ENCODE measurements at places on chromosomes 5 and 9.

GRCh38 chr5:168916266-168916665 is 337.1 kb upstream of the PANK3 start:
- no peak for DNase-seq

DNA sequence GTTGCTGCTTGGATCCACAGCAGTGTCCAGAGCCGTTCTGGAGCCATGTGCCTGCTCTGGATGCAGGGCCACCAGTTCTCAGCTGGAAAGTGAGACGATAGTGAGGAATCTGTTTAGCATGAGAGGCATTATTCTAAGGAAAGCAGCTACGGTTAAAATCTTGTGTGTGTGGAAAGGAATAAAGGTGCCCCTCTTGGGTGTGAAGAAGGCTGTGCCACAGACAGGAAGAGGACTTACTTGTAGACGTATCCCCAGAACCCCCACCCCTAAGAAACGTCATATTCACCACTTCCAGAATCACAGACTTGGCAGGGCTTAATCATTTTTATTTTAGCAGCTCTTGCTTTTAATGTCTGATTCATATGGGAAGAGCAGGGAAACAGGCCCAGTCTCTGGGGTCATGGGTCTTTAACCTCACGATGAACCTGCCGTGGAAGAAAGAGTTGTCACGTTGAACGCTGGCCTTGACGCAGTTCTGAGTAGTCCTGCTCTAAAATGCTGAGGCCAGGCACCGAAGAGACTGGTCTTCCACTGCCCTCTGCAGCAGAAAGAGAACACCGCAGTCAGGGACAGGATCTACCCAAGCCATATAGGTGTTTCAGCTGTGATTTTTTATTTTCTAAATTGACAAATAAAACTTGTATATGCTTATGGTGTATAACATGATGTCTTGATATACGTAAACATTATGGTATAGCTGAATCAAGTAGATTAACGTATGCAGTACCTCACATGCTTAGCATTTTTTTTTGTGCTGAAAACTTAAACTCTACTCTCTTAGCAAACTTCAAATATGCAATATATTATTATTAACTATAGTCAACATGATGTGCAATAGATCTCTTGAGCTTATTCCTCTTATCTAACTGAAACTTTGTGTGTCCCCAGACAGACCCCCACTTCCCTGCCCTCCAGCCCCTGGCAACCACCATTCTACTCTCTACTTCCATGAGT is 38.8 kb downstream of the CARTPT start:
- peak; percentile 38 for DNase-seq

DNA sequence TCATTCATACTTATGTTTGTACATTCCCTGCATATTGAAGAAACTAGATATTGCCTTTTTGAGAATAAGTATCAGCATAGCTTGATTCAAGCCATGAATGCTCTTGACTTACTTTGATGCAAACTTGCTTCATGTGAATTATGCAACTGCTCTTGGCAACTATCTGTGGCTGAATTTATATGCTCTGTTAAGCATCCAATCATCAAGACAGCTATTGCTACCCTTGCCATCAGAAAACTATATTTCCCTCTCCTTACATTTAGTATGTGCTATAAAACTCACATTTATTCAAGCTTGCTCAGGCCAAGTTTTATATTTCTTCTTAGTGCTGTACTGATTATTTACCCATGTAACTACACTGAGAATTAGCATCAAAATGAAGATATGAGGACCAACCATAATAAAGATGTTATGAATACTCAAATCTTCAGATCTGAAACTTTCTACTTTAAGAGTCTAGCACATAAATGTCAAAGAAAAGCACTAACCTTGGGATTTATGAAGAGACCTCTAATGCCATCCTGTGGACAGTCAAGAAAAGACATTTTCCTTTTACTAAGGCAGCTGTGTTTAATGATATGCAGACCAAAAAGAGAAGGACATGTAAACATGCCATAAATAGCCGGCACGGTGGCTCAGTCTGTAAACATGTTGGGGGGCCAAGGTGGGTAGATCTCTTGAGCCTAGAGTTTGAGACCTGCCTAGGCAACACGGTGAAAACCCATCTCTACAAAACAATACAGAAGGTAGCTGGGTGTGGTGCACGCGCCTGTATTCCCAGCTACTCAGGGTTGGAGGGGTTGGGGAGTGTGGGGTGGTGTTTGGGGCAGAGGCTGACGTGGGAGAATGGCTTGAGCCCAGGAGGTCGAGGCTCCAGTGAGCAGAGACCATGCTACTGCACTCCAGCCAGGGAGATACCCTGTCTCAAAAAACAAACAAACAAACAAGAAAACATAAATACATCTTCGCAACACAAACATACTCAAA is 267.0 kb upstream of the TYRP1 start:
- no peak for DNase-seq

DNA sequence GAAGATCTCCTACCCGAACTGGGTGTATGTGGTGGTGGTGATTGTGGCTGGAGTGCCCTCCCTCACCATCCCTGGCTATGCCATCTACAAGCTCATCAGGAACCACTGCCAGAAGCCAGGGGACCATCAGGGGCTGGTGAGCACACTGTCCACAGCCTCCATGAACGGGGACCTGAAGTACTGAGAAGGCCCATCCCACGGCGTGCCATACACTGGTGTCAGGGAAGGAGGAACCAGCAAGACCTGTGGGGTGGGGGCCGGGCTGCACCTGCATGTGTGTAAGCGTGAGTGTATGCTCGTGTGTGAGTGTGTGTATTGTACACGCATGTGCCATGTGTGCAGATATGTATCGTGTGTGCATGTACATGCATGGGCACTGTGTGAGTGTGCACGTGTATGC is 3.5 kb upstream of the SLC6A18 start:
- DNase-seq: no peak

DNA sequence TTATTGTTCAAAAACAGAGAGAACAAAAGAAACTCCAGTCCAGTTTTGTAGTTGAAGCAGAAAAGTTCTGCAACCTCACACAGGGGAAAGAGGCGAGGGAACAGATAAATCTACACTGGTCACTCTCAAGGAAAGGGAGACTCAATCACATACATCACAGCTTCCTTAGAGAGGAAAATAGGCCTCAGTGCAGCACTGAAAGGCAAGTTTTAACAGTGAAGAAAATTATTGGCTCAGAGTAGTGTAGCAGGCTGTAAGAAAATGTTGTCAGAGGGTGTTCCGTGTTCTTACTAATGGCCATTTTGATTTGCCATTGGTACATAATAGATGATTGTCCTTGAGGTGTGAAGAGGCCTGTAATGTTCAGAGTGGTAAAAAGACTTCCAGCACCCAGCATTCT is 530.0 kb upstream of the CDH6 start:
- no peak for DNase-seq
